Fibroblast of skin of scalp (primary cell): ENCODE measurements at places on chromosomes 13 and 19.

DNA sequence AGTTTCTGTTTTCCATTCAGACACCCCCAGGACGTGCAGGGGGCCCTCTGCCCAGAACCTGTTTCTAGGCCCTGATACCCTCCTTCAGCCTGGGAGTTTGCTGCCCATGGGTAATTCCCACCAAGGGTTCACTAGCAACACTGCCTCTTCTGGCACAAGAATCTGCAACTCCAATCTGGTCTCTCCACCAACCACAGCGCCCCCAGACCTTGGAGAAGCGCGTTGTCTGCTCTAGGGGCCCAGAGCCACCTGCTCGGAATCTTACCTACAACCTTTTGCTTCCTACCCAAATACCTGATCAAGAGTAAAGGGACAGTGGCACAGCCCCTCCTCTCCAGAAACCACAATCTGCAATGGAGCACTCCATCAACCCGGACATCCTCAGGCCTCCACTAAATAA lies 763 bp downstream of the ZNF180 start:
- DNase-seq: no peak

GRCh38 chr19:49801966-49802661 lies 11.0 kb downstream of the FUZ start:
- peak; percentile 93 for DNase-seq

- peak; percentile 22 for DNase-seq
These were observed 592 bp upstream of the TRIP10 start for GRCh38 chr19:6738787-6739389.

DNA sequence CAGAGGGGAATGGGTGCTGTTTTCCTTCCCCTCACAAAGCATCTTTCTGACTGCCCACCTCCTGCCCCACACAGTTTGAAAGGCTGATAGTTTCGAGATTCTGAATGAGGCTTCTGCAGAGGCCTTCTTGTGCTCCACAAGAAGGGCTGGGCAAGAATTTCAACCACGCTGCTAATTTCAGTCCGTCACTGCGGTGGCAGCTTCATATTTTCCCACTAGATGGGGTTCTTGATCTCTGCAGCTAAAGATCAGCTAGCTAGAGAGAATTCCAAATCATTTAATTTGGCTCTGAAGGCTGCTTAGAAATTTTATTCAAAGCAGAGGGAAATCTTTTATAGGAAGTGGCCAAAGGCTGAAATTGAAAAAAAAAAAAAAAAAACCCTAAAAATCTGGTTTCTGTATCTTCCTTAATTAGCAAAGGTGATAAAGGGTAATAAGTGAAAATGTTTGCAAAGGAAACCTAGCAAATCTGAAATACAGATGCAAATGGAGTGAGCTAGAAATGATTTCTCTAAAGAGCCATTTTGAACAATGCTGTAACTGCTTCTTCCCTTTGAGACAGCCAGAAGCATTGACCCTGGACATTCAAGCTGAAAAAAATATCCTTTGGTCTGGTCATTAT lies 38.0 kb upstream of the C13orf42 start:
- DNase-seq: peak; percentile 63

- no peak for DNase-seq
These were observed 7.1 kb downstream of the GGACT start for GRCh38 chr13:100581504-100581903.

- DNase-seq: no peak
These were observed 561.8 kb downstream of the GPC6 start for GRCh38 chr13:93788456-93788855.

GRCh38 chr13:110250258-110250891 lies 56.6 kb downstream of the COL4A1 start:
- peak; percentile 68 for DNase-seq

- no peak for DNase-seq
These were observed 5.9 kb downstream of the KLC3 start for GRCh38 chr19:45346449-45346848.

DNA sequence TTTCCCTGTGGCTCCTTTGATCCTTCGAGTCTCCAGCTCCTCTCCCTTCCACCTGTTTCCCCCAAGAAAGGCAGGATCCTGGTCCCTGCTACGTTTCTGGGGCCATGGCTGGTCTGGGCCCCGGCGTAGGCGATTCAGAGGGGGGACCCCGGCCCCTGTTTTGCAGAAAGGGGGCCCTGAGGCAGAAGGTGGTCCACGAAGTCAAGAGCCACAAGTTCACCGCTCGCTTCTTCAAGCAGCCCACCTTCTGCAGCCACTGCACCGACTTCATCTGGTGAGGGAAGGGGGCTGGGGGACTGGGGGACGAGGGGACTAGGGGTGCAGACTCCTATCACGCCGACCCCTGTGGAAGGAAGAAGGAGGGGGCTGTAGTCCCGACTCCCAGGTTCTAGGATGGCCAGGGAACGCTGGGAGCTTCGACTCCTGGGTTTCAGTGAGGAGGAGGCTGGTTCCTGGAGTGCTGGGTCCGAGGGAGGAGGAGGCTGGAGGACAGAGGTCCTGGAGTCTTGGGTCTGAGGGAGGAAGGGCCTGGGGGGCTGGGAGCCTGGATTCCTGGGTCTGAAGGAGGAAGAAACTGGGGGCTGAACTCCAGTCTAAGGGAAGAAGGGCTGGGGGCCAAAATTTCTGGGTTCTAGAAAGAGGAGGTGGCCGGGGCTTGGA lies 524 bp downstream of the PRKCG start:
- no peak for DNase-seq

- DNase-seq: no peak
These were observed 23.6 kb upstream of the CCDC124 start for GRCh38 chr19:17909003-17909732.

GRCh38 chr19:13097463-13098258 lies 5.0 kb downstream of the LYL1 start:
- no peak for DNase-seq

DNA sequence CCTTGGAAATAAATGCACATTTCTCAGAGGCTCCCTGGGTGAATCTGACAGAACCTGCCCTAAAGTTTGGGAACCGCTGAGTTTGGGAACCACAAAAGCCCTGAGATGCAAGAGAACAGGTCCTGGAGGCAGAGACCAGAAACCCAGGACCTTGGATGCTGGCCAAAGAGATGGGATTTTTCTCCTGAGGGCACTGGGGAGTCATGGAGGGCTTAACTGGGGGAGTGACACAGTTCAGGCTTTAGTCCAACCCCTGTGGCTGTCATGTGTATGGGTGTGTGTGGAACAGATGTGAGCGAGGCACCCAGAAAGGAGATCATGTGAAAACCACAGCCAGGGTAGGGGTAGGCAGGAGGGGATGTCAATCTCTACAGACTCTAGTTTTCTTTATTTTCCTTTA lies 3.9 kb upstream of the NCCRP1 start:
- DNase-seq: no peak

GRCh38 chr19:925526-926322 lies at the start of gene ARID3A:
ARID3A (plus strand) TSS chr19:926035; CDS start chr19:929529, 3,494 bp downstream.
- peak; percentile 85 for DNase-seq

DNA sequence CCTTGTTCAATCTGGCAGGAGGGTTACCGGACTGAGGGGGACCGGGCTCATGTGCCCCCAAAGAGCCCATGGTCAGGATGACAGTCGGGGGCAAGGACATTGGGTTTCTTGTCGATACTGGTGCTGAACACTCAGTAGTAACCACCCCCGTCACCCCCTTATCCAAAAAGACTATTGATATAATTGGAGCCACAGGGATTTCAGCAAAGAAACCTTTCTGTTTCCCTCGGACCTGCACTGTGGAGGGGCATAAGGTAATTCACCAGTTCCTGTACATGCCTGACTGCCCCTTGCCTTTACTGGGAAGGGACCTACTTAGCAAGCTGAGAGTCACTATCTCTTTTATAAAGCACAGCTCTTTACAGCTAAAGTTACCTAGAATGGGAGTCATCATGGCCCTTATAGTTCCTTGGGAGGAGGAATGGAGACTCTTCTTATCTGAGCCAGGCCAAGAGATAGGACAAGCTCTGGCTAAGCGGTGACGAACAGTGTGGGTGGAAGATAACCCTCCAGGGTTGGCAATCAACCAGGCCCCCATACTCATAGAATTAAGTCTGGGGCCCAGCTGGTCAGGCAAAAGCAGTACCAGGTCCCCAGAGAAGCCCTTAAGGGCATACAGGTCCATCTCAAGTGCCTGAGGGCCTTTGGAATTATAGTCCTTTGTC lies 603.7 kb downstream of the UQCRFS1 start:
- DNase-seq: no peak

DNA sequence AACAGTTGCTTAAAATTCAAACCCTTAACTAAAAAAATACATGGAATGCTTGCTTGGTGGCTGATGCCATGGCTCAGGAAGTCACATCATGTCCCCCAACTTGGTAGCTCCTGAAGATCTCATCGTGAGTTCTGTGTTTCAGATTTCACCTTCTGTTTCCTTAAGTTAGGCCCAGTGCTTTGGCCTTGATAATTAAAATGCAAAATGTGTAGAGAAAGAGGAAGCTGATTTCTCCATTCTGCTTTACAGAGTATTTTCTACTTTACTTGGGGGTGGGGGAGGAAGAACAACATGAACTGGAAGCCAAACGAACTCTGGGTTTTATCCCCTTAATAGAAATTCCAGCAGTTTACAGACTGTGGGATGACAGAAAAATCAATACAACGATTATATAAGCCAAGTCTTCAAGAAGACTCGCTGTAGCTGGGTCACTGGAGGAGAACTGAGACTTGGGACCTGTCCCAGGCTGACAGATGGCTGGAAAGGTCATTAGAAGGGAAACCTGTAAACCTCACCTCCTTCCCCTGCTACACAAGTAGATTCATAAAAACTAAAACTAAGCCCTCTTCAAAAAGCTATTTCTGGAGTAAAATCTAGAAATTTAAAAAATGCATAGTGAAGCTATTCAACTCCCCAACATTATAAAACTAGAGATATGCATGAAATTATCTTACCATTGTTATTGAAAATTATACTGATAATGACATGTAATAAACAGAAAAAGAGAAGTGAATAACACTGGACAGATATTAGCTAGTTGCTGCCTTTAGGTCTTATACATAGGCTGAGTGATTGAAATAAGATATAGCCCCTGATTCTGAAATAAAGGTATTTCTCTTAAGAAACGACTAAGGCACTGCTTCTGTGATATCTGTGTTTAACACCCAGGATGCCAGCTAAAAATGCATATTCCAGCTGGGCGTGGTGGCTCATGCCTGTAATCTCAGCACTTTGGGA lies 22.1 kb upstream of the GGACT start:
- no peak for DNase-seq

DNA sequence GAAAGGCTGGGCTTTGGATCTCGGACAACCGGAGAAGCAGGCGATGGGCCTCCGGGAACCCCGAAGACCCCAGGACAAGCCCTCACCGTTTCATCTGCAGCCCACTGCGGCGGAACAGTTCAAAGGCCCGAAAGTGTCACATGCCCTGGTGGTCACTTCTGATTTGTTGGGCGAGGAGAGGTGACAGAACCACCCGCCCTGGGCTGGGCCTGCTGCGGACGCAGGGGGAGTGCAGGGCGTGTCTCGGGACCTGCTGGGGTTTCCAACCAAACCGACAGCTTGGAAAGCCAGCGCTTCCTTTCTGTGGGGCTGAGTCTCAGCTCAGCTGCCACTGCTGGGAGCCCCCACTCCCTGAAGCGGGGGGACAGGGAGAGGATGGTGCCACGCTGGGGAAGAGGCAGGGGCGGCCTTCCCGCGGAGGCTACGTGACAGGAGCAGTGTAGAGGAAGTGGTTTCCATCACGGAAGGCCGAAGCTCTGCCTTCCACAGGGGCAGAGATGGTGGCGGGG lies 22.8 kb upstream of the ZBTB7A start:
- no peak for DNase-seq

DNA sequence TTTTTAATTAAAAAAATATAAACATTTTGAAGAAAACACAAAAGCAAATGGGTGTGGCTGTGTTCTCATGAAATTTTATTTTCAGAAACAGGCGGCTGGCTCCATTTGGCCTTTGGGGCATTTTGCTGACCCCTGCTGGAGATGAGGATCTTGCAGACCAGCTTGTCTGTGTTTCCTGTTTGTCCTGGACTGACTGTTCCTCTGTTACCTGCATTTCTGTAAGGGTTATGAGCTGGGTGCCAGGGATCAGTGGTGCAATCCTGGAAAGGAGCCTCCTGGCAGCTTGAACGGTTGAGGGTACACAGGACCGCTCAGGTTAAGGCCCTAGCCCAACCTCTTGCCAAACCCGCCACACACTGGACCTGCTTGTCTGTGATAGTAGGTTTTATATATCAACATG lies 49.9 kb downstream of the ZNF787 start:
- no peak for DNase-seq
